ENCODE measurements at places on chromosomes 16 and 17.

DNA sequence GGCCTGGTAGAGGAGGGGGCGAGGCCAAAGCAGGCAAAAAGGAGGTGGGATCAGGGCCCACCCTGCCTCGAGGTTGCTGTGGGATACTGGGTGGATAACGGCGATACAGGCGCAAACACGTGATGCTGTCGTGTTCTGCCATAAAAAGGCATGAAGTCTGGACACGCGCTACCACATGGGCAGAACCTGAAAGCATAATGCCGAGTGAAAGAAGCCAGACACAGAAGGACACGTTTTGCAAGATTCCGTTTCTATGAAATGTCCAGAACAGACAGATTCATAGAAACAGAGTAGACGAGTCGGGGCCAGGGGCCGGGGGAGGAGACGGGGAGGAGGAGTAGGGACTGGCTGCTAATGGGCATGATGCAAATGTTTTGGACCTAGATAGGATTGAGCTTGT lies 43.5 kb downstream of the ZDHHC7 start:
- DNase-seq: no peak

DNA sequence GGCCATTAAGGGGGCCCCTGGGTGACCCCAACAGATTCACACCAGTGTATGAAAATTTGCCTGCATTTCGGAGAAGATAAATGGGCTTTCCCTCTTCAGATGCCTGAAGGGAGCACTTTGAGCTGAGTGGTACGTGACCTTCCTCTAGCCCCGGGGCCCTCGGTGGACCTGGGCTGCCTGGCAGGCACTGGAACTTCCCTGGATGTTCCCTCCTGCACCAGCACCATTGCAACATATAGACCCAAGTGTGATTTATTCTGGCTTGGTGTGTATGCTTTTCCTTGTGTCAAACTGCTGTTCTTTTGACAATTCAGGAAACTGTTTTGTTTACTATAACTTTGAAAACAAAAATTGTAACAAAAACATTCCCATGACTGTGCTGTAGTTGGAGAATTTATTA lies 93.8 kb downstream of the TNFRSF13B start:
- DNase-seq: no peak

DNA sequence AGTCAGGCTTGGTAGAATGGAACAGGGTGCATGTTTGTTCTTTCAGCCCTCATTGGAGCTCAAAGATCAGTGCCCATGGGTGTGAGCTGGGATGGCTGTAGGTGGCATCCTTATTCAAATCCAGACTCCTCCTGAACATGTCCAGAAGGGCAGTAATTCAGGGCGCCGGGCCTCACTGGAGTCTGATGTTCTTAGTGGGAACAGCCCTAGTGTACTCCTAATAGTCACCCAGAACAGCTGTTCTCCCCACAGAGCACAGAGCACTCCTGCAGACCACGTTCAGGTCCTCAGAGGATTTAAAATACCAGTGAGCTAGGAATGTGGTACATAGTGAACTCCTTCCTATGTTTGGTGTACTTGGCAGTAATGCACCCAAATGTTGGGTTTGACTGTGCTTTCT lies 96.2 kb downstream of the BANP start:
- no peak for DNase-seq

DNA sequence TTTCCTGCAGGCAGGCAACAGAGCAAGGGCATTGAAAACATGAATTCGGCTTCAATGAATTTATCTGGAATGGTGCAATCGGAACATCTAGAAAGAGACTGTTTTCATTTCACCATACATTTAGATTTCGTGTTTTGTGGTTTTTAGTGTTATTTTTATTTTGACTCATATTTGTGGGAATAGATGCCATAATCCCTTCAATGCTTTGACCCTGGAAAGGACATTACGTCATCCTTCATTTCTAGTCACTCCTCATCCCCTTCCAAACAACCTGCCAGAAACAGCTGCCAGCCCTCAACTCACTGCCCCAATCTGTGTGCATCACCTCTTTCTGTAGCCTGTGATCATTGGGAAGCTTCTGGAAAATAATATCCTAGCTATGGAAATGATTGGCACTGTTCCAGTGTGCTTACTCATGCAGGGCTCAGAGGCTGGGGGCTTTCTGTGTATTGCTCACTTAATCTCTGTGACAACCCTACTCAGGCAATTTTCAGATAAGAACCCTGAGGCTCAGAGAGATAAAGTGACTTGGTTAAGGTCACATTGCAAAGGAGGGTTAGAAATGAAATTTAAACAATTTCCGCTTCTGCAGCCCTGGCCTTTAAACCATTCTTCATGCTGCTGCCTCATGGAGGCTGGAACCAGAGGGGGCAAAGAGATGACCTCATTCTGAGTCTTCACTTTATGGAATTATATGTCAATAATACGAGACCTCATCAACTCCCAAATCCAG lies 9.5 kb upstream of the KSR1 start:
- DNase-seq: peak; percentile 78

DNA sequence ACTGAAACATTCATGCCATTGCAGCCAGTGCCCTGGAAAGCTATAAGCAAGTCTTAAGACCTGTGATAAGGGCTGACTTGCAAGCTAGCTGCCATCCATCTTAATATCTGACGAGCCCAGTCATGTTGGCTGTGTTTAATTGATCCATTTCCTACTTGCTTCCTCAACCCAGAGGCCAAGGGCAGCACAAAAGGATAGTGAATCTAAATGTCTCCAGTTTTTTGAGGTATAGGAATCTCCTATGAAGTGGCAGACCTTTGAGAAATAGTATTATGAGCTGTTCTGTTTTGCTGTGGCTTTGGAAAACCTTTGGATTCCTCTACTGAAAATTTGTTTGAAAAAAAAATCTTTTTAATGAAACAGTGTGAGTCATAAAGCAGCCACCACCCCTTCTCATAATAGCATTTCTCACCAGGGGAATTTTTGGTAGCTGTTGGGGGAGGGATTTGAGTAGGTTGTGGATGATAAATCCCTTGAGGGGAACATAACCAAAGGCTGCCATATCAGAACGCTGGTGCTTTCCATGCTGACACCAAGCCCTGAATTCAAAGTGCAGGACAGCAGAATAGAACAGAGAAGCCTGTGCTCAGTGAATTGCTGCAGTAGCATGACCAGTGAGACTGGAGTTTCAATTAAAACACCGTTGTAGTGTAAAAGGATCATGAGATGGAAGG lies 12.9 kb downstream of the ZNRF1 start:
- DNase-seq: peak; percentile 60

DNA sequence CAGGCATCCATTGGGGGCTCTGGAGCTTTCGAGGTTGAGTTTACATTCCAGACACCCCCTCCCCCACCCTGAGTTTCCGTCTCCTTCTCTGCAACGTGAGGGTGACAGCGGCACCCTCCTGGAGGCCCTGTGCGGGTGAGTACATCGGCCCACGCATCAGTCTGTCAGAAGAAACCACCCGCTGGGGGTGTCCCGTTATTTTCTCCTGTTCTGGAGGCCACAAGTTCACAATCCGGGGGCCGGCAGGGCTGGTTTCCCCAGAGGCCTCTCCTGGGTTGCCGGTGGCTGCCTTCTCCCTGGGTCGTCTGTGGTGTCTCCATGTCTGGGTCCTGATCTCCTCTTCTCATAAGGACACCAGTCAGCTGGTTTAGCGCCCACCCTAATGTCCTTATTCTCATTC lies 35.7 kb downstream of the GSE1 start:
- no peak for DNase-seq

DNA sequence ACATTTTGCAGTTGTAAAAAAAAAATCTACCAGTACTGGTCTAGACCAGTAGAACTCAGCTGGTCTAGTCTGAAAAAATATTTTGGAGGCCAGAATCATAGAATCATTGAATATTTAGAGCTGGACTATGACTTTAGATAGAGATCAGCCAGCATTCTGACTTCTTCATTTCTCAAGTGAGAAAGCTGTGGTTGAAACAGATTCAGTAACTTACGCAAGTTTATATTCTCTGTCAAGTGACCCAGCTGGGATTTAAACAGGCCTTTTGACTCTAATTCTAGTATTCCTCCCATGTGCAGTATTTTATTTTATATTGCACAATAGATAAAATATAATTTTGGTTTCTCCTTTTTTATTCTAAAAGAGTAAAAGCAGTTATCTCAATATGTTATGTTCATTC lies 4.9 kb downstream of the TNRC6A start:
- peak; percentile 25 for DNase-seq

GRCh38 chr16:20803561-20804214 lies 2.6 kb downstream of the ERI2 start:
- no peak for DNase-seq

DNA sequence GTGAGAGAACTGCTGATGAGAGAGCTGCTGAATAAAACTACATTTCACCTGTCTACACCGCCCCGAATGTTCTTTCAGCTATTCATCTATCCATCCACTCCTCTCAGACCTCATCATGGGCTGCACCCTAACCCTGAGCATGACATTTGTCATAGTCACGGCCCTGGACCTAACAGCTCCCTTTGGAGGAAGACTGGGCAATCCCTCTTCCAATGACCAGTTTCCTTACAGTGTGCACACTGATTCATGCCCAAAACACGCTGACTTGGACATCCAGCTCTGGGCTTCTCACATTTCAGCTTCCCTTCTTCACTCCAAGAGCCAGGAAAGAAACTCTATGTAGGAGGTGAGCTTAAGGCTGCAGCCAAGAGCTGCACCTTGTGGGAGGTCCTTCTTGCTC lies 41.8 kb upstream of the ARL4D start:
- DNase-seq: peak; percentile 74

GRCh38 chr17:45308840-45309239 lies 8.0 kb downstream of the MAP3K14 start:
- DNase-seq: no peak

DNA sequence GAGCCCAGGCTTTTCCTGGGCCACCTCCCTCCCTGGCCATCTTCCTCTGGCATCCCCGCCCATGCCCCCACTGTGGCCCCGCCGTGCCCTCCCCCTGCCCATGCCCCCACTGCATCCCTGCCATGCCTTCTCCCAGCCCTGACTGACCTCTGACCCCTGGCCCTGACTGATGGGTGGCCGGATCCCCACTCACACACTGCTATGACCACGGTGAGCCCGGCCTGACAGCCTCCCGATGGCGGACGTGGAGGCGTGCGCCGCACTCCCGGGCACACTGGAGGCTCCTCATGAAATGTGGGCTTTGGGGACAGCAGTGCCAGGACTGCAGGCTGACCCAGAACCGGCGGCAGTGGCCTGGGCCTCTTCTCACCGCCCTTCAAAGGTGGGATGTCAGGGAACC lies 10.6 kb upstream of the C1QTNF8 start:
- DNase-seq: no peak

GRCh38 chr17:68732301-68732749 lies 131.2 kb upstream of the FAM20A start:
- no peak for DNase-seq

GRCh38 chr17:62690168-62690897 lies 62.9 kb downstream of the MRC2 start:
- DNase-seq: peak; percentile 11

- no peak for DNase-seq
Measured at GRCh38 chr17:71440513-71440912, 680.3 kb upstream of the SOX9 start.

GRCh38 chr16:75754141-75754540 lies 27.9 kb upstream of the CPHXL start:
- DNase-seq: peak; percentile 20

- no peak for DNase-seq
Measured at GRCh38 chr16:4641895-4642294, 17.3 kb downstream of the MGRN1 start.

- DNase-seq: no peak
Measured at GRCh38 chr17:28357901-28358197, 522 bp upstream of the POLDIP2 start.

GRCh38 chr16:53915452-53916160 lies 211.7 kb downstream of the FTO start:
- DNase-seq: no peak

DNA sequence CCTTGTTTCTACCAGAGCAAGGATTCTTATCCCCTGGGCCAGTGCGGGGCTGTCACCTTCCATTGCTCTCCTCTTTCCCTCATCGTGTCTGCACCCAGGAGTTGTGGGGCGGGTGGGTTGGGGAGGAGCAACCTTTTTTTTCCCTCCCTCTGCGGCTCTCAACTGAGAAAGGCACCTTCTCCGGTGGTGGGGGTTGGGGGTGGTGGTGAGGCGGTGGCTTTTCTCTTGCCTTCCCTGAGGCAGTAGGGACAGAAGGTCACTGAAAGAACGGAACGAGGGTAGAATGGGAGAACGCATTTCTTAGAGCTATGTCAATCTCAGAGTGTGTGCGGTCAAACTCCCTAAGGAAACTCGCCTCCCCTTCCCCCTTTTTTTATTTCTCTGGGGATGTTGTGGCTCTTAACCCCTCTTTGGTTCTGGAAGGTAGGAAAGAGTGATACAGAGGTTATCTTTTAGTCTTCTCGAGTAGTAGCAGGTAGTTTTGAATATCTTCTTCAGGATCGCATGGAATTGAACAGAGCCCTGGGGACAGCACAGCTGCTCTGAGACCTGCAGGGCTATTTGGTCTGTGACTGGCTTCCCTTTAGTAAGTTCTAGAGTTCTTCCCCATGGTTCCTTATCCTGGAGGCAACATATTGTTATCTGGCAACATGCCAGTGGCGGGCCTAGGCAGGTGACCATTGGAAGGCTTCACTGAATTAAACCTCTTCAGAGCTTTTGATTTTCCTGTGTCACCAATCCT lies 994 bp downstream of the CLTC start:
- peak; percentile 43 for DNase-seq

GRCh38 chr17:70120425-70120824 lies 45.4 kb downstream of the KCNJ16 start:
- no peak for DNase-seq

GRCh38 chr16:23564575-23565363 lies 7.2 kb downstream of the UBFD1 start:
- no peak for DNase-seq

- DNase-seq: peak; percentile 98
Measured at GRCh38 chr16:709566-710499, 4.2 kb upstream of the FBXL16 start.

DNA sequence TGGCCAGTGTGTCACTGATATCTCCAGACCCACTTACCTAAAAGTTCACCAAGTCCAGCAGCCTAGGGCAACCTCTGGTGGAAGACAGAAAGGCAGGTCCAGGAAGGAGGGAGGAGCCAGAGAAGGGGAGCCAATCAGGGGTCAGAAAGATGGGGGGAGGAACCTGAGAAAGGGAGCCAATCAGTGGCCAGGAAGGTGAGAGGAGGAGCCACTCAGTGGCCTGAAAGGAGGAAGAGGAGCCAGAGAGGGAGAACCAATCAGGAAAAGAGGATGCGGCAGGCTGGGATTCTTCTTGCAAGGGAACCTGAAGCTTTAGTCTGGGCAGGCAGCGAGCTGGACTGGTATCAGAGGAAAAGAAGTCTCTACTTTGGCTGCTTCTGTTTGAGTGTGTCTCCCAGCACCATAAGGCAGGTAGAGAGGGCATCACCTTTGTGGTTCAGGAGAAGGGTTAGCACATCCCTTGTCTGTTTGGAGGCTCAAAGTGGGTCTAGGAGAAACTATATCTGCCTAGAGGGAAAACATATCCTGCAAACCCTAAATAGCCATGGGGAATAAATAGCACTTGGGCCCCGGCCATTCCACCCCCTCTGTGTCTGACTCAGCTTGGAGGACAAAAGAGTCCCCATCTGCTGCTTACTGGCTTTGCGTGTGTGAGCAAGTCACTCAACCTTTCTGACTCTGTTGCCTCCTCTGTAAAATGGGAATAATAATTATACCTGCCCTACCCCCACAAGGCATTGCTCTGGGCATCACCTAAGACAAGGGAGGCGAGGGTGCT lies 43.4 kb upstream of the CRHR1 start:
- DNase-seq: peak; percentile 72
